ENCODE measurements at places on chromosomes 3 and 15.
A peak's percentile ranks its signal among the peaks of the same experiment; 100 is the strongest.

DNA sequence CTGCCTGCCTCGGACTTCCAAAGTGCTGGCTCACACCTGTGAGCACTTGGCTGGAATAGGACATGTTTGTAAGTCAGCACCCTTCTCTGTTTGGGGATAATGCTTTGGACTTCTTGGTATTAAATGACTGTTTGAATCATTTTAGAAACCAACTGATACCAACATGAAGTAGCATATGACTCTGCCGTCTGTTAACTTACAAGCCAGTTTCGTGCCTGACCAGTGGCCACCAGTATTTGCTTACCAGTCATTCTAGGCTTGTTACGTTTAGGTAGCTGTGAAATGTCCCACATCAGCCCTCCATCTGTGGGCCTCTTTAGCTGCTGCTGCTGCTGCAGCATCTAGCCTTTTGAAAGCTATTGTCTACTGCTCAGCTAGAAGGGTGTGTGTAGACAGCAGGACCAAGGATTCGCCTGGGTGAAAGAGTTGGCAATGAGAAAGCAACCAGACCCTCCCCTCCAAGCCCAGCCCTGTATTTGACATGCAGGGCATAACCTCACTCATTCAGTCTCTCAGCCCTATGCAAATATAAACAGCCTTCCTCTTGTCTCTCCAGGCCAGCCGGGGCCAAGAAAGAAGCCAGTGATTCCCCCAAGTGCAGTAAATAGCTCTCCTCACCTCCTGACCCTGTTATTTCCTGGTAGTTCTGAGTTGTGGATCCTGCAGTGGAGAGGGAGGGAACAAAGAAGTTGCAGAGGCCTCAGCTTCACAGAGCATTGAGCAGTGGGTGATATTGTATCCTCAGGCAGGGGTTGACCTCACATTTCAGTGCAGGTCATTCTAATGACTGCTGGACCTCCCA, 51.0 kb downstream of the NKIRAS1 start:
- no peak for DNase-seq

DNA sequence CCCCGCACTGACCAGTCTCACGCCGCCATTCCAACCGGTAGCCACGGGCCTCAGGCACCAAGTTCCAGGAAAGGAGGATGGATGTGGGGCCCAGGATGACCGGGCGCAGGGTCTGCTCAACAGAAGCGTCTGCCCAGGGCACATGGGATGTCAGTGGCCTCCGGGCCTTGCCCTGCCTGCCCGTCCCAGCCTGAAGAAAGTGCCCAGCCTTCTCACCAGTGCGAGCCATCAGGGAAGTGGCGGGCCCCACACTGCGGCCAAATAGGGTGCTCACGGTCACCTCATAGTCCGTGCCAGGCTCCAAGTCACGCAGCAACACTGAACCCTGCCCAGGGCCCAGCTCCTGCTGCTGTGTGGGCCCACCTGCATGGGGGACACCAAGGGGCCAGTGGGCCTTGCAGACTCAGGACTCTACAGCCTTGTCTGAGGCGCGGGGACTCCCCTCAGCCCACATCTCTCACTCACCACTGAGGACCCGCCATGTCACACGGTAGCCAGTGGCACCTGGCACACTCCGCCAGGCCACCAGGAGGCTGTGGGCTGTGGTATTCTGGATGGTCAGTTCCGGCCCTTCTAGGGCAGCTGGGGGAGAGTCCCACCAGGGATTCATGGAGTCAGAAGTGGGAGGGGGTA, 3.1 kb downstream of the COL7A1 start:
- no peak for DNase-seq

DNA sequence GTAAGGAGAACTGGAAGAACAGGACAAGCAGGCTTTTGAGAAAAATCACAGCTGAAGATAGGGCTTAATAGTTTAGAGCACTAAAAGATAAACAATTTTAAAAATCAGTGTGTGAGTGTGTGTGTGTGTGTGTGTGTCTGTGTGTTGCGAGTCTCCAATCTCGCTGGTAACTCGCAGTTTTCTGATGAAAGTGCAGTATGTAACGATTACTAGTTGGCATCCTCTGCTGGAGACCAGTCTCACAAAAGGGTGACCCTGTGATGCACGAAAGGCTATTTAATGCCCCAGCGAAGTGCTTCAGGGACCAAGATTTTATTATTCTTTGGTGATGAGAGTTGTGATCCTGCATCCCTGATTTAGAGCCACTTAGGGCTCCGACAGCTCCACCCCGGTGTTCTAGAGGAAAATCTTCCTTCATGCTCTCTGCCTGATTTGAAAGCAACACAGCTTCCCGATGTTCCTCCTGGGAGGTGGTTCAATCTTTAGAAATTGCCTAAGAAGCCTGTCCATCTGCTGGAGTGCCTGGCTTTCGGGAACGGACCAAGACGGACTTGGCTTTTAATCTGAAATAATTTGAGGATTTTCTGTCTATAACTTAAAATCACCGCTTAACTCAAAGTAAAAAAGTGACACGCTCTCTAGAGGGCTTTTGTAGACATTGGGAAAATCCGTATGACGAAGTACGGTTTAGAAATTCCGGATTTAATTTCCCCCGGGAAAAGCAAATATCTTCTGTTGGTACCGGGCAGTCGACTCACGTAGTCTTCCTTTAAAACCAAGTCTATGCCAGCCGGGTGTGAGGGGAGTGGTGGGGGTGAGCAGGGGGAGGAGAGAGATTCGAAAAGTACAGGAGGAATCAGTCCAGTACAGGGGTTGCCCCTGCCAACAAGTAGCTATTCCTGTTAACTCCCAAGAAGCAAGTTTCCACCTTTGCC, 1.1 kb upstream of the ALCAM start:
- DNase-seq: no peak

- DNase-seq: no peak
Observed at GRCh38 chr3:177089110-177089509, 108.2 kb downstream of the TBL1XR1 start.

- no peak for DNase-seq
Observed at GRCh38 chr15:69736161-69736560, 283.5 kb downstream of the RPLP1 start.

GRCh38 chr15:69666441-69666882, 213.8 kb downstream of the RPLP1 start:
- peak; percentile 73 for DNase-seq

- DNase-seq: no peak
Observed at GRCh38 chr3:141249041-141249440, 17.4 kb downstream of the PXYLP1 start.

DNA sequence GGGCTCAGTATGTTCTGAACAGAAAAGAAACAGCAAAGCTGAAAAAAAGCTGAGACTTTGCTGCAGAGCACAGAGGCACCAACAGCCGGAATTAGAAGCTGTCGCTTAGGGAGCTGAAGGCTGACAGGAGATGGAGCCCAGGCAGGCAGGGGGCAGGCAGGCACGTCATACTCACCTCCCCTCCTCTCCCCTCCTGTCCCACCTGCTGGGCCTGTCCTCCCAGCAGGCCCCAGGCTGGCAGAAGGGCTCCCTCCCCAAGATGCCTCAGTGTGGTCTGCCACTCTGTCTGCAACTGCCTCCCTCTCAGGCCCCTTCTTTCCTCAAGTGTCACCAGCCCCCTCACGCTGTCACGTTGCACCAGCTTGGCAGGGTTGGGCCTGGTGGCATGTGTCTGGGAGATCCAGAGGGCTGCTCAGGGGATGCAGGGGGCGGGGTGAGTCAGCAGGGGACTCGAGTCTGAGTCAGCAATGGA, 3.2 kb upstream of the ANKRD63 start:
- DNase-seq: no peak

GRCh38 chr15:77819048-77819850, 186.5 kb upstream of the LINGO1 start:
- DNase-seq: no peak

DNA sequence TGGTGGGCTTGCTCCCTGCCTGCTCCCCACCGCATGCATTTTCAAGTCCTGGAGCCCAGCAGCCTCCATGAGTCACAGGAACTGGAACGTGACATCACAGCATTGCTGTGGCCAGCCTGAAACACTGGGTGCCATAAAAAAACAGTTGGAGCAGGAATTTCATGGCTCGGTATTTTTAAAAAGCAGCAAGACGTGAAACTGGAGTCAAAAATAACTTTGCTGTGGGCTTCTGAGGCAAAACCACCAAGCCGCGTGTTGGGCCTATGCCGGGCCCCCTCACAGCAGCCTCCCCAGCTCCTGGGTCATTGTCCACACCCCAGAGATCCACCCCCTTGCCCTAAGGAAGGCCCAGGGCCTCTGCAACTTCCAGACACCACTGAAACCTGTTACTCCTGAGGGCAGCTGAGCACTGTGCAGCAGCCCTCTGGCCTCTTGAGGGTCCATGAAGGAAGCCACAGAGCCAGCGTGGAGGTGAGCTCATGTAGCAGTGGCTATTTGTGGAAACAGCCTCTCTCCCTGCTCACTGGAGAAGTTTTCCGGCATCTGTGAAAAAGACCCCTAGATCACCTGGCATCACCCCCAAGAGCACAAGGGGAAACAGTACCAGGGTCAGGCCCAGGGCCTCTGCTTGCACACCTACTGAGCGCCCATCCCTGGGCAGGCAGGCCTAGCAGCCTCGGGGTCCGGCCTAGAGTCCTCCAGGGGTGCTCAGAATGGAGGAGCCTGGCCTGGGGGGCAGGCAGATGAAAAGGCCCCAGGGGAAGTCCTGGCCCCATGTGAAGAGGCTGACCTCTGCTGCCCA, 34.0 kb upstream of the DUSP7 start:
- DNase-seq: peak; percentile 88

- no peak for DNase-seq
Observed at GRCh38 chr3:58234516-58234931, 3.1 kb upstream of the ABHD6 start.

DNA sequence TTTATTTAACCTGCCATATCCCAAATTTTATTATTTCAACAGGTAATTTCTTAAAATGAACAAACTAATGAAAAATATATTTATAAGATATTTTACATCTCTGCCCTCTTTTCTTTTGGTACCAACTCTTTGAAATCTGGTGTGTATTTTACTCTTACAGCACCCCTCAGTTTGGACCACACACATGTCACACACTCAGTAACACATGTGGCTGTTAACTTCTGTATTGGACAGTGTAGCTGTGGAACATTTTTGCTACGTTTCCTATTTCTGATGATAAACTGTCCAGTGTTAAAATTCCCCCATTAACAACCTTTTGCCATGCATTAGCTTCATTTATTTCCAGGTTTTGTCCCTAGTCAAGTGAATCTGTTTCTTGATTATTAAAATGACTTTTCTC, 250.6 kb downstream of the NFKBIZ start:
- no peak for DNase-seq

DNA sequence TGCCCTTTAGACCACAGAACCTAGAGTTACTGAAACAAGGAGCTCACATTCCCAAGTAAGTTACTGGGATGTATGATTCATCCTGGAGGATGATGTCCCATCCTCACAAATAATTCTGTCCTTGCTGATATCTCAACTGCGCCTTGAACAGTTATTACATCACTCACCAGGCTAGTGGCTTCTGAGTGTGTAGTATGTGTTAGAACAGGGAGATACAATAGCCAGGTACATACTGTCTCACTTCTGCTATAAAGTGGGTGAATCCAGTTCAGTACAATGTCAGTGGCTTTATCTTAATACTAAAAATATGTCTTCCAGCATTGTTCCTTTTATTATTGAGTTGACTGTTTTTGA, 483.2 kb upstream of the FRG2C start:
- no peak for DNase-seq

- DNase-seq: no peak
Observed at GRCh38 chr15:69141286-69141701, 19.1 kb upstream of the GLCE start.

DNA sequence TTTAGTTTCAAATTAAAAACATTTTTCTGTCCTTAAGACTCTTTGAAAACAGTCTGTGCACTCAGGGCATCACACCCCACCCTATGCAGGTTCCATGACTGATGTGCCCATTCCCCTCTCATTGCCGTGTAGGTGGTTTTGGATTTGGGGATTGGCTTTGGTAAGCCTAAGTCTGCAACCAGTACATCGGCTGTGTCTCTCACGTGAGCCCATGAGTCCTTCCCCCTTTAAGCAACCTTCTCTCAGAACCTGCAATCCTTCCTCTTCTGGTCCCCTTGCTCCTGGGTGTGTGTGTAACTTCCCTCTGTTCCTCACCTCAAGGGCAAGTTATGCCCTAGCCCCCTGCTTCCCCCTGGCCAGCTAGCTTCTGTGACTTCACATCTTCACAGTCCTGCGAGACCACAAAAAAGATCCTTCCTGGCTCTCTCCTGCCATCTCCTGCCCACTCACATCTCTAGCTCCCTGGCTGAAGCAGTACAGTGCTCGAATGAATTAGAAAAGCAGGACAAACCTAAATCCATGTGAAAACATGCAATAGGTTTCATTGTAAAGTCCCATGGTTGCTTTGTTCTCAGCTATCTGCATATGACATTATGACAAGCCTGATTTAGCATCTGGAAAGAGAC, 126.7 kb downstream of the UACA start:
- DNase-seq: no peak

DNA sequence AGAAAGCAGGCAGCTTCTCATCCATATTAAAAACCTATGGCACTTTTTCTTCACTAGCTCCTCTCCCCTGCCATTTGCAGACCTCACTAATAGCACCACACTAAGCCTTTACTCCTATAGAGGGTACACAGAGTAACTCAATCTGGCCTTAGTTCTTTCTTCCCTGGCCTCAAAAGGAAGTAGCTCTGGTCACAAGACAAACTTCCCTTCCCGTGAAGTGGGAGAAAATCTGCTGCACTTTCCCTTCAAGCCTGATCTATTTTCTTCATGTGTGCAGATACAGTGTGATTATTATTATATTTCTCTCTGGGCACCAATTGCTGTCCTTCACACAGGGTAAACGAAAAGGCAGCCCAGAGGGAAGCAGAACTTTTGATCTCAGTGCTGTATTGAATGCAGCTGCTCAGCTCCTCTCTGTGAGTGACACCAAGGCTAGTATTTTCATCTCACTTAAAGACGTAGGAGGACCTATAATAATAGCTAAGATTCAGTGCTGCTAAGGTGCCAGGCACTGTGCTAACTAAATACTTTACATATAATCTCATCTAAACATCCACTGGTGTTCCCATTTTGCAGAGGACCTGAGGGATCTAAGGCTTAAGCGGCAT, 61.9 kb upstream of the RASGRP1 start:
- DNase-seq: no peak
